ENCODE measurements at places on chromosomes 11 and 22. TPM values are rescaled to one million over a fixed set of nuclear protein-coding genes. Genes with fewer than 3 reads are reported as not detected.

Gene OR4D5
- total RNA-seq: not detected

GRCh38 chr11:96088914-96089313 is 165.0 kb upstream of the MTMR2 start:
- no peak for ATAC-seq

- ATAC-seq: no peak
Measured at GRCh38 chr22:46735747-46736608, 2.1 kb downstream of the CERK start.

DNA sequence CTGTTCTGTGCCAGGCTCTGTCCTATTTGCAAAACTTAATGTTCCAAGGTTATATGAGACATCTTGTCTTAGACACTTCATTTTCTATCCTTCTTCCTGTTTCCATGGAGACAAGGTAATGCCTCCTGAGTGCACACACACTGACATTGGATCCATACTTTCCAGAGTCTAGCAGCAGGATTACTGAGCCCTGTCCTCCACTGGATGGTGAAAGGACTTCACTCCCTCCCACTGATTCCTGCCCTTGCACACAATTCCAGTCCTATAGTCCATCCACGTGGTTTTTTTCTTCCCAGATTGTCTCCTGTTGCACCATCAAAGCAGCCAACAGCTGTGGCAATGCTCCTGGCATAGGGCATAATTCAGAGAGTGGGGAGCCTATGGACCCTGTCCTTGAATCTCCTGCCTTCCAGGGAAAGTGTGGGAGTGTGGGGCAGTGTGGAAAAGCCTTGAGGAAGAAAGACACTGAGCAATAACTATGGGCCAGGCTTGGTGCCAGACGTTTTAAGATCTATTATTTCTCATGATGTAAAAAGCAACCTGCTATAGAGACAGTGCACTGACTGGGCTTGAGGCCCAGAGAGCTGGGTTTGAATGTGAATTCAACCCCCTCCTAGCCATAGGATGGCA is 31.3 kb downstream of the SERPINH1 start:
- peak; percentile 14 for ATAC-seq

GRCh38 chr11:35064114-35064800 is 74.7 kb upstream of the CD44 start:
- ATAC-seq: no peak

Gene NPAT
- total RNA-seq: 13.1 TPM

Gene CACNA1I
- 0.54 TPM for total RNA-seq

DNA sequence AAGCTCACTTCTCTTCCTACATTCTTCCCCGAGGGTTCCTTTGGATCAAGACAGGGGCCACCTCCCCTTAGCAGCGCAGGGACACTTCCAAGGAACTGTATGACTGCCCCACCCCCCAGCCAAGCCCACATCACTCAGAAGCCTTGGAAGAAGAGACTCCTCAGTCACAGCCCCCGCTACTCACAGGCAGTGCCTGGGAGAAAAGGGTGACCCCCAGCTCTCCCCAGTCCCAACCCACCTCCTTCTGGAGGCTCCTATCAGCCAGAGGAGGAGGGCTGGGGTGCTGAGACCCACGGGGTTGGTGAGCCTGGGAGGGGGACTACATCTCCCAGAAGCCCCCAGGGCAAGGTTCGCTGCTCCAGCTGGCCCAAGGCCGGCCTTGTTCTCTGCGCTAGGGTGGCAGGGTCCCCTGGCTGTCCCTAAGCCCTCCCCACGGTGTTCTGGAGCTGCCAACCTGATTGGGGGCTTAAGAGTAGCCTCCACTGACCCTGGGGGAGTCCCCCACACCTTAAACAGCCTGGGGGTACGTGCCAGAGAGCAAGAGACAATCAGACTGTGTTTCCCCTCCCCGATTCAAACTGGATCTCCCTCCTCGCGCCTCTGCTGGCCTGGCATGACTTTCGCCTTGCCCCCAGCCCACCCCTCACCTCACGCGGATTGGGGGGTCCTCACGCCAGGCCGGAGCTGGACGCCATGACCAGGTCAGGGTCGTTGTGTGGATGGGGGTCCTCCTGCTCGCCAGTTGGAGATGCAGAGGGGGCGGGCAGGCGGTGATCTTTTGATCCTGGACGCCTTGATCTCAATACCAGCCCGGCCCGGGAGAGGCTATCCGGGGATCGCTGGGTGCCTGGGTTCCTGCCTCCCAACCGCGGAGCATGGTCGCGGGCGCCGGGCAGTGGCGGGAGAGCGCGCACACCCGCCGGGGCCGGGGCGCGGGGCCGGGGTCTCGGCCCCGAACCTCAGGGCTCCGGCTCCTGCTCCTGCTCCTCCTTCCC is 838 bp downstream of the BCL9L start:
- ATAC-seq: no peak

GRCh38 chr11:75286826-75287465 is 46.4 kb downstream of the TPBGL start:
- ATAC-seq: no peak

DNA sequence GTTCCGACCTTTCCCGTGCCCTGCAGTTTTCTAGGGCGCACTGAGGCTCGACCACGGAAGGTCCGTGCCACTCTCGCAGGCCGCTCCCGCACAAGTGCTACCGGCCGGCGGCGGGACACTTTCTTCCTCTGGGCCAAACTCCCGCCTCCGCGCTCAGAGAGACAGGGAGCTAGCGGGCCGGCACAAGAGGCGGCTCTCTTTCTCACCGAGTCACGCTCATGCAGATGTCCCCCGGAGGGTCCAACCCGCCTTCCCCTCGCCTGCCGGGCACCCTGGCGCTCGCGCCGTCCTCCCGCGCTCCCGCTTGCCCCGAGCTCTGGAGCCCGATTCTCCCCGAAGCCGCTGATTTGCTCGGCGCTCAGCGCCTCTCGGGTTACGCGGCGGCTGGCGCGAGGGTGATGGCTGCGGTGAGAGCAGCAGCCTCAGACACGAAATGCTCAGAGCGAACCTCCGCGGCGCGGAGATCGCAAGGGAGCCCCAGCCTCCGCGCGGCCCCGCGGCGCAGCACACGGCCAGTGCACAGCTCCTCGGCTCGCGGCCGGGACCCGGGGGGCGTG is 1.0 kb downstream of the LMO1 start:
- ATAC-seq: peak; percentile 72

DNA sequence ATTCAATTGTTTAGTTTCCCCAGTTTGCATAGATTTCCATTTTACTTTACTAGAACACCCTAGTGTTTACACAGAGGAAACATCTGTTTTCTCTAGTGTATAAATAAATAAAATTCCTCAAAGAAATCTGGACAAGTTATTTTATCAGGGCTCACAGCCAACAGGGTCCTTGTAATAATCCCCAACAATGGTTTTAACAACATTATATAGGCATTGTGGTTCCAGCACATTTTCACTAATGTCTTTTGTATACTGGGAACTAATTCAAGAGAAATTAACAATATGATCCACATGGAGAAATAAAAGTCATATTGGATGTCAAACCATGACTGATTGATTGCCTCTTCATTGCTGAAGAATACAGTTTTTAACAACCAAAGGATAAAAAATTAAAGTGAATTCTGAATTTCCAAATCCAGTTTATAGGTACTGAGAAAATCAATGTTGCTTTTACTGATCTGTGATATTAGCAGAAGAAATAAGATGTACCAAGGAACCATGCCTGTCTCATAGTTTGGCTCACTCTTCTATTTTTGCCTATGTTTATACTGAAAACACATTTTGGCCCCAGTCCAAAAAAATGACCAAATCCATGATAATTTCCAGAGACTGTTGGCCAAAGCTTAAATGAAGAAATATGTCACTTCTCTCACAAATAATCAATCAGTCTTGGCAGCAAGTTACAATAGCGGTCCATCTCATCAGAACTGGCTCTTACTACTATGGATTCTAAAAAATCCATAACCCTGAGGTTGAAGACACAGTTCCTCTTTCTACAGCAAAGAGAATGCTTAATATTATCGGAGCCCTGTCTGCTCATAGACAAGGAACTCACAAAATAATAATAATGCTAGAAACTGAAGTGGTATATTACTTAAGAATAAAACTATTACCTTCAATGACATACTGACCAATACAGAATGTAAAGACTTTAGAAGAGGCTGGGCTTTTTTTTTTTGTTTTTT is 1.4 kb upstream of the MS4A13 start:
- no peak for ATAC-seq

DNA sequence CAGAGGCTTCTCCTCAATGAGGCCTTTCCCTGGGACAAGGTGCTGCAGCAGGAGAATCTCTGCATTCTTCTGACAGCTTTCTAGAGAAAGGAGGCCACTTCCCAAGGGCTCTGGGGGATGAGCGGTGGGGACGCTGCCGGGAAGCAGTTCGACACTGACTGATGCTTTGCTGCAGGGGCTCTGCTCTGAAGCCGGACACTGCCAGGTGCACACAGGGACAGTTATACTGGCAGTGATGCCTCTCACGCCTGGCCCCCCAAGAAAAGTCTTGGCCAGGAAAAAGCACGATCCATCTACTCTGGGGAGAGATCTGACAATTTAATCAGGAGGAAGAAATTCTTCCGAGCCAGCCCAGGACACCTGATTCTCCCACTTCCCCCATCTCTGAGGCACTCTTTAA is 456.9 kb downstream of the OPCML start:
- ATAC-seq: no peak

All from gastroesophageal sphincter (tissue), 4 donors.